ENCODE measurements at places on chromosomes 4 and X.

DNA sequence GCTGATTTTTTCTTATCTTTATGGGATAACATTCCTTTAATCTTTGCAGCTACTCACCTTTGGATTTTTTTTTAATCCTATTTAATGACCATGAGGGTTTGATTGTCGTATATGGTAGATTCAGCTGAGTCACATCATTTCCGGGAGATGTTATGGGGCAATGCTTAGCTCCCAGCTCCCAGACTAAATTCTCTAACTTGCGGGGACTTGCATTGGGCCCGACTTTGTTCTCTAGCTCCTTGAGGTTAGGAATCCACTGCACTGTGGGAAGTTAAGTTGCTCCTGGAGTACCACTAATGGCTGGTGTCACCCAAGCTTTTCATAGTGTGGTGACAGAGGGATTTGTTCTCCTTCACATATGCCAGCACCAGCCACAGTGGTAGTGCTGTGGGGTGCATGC is 287.4 kb downstream of the TECRL start:
- no peaks in the 10 kb centered on the region for H3K4me1 ChIP-seq

- DNase-seq, result no peak
- no peak overlapping the region for H3K4me3 ChIP-seq
- H3K4me1 ChIP-seq, result peaks cover 2% of the 10 kb centered on the region
- H3K27ac ChIP-seq, result no peak overlapping the region
These were observed 68.2 kb downstream of the FAT4 start for GRCh38 chr4:125382995-125383394.

DNA sequence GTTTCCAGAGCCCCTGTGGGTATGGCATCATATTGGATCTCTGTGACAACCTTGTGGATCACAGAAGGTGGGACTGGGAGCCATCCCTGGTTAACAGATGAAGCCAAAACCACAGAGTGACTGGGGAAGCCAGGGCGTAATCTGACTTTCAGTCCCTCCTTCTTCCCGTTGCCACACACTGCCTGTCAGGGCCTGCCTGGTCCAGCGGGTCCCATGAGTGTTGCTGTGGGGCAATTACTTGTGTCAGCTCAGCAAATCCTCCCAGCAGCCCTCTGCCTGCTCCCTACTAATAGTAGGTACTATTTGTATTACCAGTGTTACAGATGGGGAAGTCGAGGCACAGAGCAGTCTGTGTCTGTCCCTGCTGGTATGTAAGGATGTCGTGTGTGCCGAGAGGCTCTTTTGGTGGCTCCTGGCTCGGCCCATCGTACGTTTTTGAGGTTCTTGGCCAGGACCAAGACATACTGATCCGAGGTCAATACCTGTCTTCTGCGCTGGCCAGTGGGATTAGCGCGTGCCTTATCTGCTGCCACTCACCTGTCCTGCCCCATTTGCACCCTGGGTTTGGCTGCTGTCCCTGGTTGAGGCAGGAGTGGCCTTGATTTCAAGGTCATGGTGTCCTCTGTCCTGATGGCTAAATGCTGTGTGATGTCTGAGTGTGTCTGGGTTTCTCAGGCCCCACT is 5.7 kb downstream of the NSG1 start:
- no peak overlapping the region for H3K27ac ChIP-seq
- no peak overlapping the region for H3K4me3 ChIP-seq
- DNase-seq, result no peak
- no peaks in the 10 kb centered on the region for H3K36me3 ChIP-seq

- no peak for DNase-seq
- H3K4me3 ChIP-seq, result no peak overlapping the region
- no peaks in the 10 kb centered on the region for H3K36me3 ChIP-seq
- no peak overlapping the region for H3K27ac ChIP-seq
- H3K4me1 ChIP-seq, result no peaks in the 10 kb centered on the region
- H3K27me3 ChIP-seq, result no peaks in the 10 kb centered on the region
These were observed 103.5 kb downstream of the GPC3 start for GRCh38 chrX:133881893-133882292.

Data from IMR-90 (cell line).